ENCODE measurements at places on chromosomes 2 and 18.

- no peak for DNase-seq
Measured at GRCh38 chr2:234725528-234726264, 226.1 kb upstream of the SH3BP4 start.

- no peak for DNase-seq
Measured at GRCh38 chr2:36361396-36361795, 5.8 kb downstream of the CRIM1 start.

GRCh38 chr18:10231220-10231619 lies 223.2 kb upstream of the APCDD1 start:
- no peak for DNase-seq

GRCh38 chr18:34970106-34970505 lies 71.1 kb upstream of the MAPRE2 start:
- no peak for DNase-seq

GRCh38 chr2:237144516-237144915 lies 58.8 kb downstream of the COPS8 start:
- DNase-seq = no peak

DNA sequence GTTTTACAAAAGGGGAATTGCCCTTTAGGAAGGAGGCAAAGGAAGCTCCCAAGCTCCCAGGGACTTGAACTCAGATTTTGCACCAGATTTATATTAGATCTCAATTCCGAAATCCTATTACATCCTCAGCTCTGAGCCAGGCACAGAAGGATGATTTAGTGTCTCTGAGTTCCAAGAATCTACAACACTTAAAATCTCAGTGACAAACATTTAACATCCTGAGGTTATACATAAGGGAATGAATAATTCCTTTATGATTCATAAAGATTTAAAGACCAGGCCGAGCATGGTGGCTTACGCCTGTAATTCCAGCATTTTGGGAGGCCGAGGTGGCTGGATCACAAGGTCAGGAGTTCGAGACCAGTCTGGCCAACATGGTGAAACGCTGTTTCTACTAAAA lies 16.5 kb upstream of the SLC20A1 start:
- no peak for DNase-seq

DNA sequence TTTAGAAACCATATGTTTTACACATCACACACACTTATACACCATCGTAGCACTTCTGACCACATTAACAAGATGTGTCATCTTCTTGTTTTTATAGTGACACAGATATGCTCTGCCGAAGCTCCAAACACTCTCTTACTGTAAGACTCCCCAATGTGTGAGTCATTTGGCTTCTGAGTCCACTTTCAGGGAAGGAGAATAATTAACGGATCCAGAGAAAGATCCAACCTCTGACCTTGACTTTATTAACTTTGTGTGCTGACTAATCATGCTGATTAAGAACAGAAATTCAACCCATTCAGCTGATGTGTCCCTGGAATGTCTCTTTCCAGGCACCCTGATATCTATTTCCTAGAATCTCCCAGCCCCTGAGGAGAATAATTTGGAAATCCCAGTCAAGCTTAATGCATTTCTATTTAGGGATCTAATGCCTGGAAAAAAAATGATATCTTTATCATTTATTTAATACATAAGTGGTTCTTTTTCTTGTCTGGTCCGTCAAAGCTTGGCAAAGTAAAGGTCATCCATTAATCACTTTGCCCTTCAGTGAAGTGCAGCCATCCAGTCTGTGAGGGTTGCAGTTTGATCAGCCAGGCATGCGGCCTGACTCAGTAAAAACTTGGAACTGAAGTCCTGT lies 615.8 kb upstream of the SYT4 start:
- DNase-seq = no peak

GRCh38 chr18:9756933-9757470 lies 48.9 kb downstream of the RAB31 start:
- no peak for DNase-seq

DNA sequence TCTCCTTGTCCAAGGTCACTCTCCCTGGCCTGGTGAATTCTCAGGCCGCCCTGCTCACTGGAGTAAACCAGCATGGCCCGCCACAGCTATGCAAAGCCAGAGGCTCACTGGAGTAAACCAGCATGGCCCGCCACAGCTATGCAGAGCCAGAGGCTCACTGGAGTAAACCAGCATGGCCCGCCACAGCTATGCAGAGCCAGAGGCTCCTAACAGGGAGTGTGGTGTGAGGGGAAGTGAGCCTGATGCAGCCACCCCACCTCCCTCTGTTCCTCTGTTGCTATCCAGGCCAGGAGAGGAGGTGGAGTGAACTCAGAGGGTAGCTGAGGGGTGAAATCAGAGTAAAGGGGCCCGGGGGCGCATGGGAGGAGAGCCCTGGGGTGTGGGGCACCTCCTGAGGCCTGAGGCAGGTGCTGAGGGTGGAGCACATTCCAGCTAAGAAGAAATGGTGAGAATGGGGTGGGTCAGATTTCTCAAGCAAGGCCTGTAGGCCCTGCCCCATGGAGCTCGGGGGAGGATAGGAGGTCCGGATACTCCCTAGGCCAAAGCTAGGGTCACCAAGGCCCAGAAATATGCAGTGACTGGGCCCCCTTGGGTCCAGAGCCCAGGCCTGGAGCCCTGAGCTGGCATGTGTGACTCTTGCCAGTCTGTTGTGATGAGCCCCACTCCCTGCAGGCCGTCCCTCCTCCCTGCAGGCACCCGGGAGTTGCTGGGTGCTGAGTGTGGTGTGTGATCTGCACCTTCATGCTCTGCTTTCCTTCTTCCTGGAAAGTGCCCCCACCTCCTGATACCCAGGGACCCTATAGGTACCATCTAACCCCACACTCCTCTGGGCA lies 1.5 kb downstream of the ATP6V1B1 start:
- no peak for DNase-seq

GRCh38 chr2:127580167-127581049 lies 44.9 kb downstream of the MYO7B start:
- no peak for DNase-seq

- DNase-seq = peak; percentile 38
Measured at GRCh38 chr2:23520256-23520655, 135.3 kb downstream of the KLHL29 start.

GRCh38 chr2:152715854-152716428 lies 1.3 kb downstream of the PRPF40A start:
- DNase-seq = no peak

- DNase-seq = no peak
Measured at GRCh38 chr2:173982182-173982714, 17.1 kb upstream of the SP3 start.

- peak; percentile 72 for DNase-seq
Measured at GRCh38 chr2:86274265-86274917, 63.0 kb downstream of the REEP1 start.

- DNase-seq = no peak
Measured at GRCh38 chr2:61774351-61774750, 79.5 kb downstream of the FAM161A start.

GRCh38 chr2:37156071-37156856 lies 516 bp downstream of the EIF2AK2 start:
- DNase-seq = peak; percentile 58

DNA sequence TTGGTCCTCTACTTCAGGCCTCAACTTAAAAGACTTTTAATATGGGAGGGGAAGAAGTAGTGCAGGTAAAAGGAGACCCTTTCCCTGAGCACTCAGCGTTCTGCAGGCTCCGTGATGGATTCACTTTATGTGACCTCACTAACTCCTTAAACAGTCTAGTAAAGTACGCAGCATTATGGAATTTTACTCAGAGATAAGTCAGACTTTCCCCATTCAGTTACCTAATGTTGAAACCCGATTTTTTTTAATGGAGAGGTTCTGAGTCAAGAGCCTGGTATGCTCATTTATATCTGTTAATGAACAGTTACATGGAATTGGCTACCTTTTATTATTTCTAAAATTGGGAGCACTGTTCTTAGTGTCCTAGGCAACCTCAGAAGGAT lies 34.1 kb downstream of the RASGRP3 start:
- DNase-seq = no peak

DNA sequence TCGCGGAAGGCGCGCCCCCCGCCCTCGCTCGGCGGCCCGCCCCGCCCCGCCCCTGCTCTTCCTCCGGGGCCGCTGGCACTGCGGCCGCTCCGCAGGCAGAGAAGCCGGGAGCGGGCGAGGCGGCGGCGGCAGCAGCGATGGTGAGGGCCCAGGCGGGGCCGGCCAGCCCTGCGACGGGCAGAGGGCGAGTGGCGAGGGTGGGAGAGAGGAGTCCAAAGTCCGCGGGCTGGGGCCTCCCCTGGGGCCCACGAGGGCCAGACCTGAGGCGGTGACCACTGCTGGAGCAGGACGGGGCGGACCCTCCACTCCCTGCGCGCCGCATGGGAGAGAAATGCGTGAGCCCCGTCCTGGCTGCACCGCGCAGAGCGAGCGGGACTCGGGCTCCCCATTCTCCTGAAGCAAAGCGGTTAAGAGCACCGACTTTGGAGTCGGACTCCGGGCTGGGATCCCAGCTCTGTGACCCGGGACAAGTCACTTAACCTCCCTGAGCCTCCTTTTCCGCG lies at the start of gene VAMP5:
VAMP5 (plus strand) TSS at position 78 of the 503 bp plus-strand sequence; CDS start at position 138, 60 bp downstream.
- DNase-seq = no peak

DNA sequence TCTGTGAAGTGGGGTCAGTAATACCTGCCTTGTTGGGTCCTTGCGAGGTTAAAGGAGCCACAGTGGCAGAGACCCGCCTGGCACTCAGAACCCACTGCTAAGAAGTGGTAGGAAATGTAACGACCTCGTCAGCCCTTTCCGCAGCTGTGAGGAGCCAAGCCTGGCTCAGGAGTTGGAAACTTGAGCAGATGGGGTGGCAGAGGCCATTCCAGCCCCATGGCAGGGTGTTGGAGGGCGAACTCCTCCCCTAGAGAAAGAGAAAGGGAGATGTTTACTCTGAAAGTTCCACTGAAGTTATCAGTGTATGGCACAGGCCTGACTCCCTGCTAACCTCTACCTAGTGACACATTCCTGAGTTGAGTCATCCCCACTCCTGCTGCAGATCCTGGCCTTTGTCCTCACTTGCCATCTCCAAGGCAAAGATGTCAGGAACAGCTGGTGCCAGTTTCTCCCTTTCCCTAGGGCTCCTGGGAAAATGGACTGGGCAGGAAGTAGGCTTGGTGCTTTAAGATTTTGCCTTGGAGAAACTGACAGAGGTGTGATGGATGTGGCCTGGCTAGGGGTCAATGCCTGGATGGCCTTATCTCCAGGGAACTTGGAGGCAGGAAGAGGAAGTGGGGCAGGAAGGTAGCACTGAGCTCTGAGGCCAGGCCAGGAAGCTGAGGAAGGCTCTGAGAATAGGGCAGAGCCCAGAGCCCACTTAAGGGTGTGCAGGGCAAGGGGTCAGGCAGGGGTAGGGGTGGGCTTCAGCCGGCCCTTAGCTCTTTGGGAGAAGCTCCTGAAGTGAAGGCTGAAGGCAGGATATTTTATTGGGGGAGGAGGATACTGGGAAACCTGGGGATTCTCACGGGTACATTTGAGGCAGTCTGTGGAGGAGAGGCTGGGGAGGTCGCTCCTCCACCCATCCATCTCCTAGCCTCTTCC lies 888 bp downstream of the VAMP5 start:
- DNase-seq = peak; percentile 83

DNA sequence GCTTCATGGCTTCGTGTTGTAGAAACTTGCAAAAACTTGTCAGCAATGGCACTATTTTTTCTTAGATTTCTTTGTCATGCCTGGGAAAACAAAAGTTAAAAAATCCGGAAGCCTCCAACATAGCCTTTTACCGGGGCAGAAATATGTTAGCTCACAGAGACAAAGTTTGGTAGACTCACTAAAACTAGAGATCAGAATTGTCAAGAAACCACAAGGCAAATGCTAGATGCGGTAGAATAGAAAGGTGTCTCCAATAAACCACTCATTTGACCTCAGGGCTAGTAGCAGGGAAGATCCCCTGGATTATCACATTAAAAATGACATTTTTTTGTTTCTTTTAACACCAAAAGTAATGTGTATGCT lies 405 bp downstream of the CASP10 start:
- DNase-seq = no peak

DNA sequence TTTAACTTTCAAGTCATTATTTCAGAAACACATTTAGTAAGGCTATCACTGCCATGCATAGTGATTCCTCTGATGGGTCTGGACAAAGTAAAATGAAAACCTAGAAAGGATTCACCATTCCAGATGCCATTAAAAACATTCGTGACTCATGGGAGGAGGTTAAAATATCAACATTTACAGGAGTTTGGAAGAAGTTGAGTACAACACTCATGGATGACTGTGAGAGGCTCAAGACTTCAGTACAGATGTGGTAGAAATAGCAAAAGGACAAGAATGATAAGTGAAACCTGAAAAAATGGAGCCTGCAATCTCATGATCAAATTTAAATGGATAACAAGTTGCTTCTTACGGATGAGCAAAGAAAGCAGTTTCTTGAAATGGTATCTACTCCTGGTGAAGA lies 5.8 kb upstream of the TWSG1 start:
- no peak for DNase-seq

- no peak for DNase-seq
Measured at GRCh38 chr18:58350526-58350925, 278.4 kb downstream of the ALPK2 start.

DNA sequence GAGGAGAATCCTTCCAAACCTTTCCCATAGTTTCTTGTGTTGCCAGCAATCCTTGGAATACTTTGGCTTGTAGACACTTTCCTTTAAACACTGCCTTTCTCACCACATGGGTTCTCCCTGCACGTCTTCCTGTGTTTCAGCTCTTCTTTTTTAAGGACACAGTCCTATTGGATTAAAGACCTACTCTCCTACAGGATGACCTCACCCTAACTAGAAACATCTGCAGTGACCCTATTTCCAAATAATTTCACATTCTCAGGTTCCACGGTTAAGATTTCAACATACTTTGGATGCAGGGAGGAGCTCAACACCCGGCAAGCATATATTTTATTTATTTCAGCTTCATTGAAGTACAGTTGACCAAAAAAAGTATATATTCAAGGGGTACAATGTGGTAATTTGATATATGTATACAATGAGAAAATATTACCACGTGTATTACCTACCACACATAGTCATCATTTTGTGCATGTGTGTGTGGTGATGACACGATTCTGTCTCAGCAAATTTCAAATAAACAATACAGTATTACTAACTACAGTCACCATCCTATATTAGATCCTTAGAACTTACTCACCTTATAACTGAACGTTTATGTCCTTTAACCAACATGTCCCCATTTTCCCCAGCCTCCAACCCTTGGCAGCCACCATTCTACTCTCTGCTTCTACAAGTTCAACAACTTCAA lies 745.0 kb downstream of the CBLN2 start:
- no peak for DNase-seq

DNA sequence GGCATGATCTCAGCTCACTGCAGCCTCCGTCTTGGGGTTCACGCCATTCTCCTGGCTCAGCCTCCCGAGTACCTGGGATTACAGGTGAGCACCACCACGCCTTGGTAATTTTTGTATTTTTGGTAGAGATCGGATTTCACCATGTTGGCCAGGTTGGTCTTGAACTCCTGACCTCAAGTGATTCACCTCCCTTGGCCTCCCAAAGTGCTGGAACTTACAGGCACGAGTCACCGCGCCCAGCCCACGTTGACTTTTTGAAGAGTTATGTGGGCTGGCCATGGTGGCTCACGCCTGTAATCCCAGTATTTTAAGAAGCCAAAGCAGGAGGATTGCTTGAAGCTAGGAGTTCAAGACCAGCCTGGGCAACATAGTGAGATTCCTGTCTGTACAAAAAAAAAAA lies 20.8 kb downstream of the CCL20 start:
- DNase-seq = no peak

GRCh38 chr2:127454595-127455565 lies 36.7 kb downstream of the PROC start:
- DNase-seq = no peak

GRCh38 chr2:133012847-133013734 lies 343.1 kb upstream of the LYPD1 start:
- DNase-seq = no peak

All from H54 (cell line).